ENCODE measurements at places on chromosomes 13 and 19. TPM values are rescaled to one million over a fixed set of nuclear protein-coding genes. Genes with fewer than 3 reads are reported as not detected.
A peak's percentile ranks its signal among the peaks of the same experiment; 100 is the strongest.

FGF9 gene
- 0.26 TPM for polyA plus RNA-seq

NLRP7 gene
- not detected for polyA plus RNA-seq

CCDC70 gene
- not detected for polyA plus RNA-seq

FXYD7 gene
- not detected for polyA plus RNA-seq

GRCh38 chr13:83332751-83333150 lies 549.5 kb downstream of the SLITRK1 start:
- DNase-seq = no peak

DNA sequence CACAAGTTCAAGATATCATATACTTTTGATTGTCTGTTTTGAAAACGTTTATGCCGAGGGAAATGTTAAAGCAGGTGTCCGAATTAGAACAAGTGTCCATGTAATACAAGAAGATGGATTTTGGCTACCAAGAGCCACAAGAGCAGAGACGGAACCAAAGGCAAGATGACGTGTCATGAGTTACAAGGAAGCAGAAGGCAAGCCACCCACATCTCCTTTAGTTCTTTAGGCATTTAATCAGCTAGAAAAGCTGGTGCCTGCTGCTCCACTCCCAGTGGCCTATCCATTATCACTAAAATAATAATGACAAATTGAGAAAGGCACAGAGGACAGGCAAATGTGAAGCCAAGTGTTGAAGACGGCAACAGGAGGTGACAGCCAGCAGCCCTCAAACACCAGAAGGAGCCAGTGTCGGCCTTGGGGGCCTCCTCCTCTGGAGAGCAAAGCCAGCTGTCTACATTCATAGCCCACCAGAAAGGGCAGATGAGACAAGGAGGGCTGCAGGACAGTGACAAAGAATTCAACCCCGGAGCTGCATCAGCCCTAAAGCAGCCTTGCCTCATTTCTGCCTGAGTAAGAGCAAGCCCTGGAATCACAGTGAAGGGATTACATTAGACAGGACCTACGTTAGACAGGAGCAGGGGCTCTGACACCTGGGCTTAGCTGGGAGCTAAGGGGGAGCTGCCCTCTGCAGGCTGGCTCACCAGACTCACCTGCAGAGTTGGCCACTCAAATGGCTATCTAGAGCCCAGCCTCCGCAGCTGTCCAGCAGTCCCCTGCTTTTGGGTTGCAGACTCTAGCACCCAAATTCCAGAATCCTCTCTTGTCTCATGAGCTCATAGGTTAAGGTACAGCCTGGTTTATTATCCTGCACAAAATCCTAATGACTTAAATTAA lies 569.9 kb downstream of the UQCRFS1 start:
- DNase-seq = no peak

GRCh38 chr19:18800636-18801035 lies 9.5 kb upstream of the COMP start:
- DNase-seq = no peak

GRCh38 chr19:41616792-41617621 lies 9.9 kb downstream of the CEACAM4 start:
- DNase-seq = no peak

DNA sequence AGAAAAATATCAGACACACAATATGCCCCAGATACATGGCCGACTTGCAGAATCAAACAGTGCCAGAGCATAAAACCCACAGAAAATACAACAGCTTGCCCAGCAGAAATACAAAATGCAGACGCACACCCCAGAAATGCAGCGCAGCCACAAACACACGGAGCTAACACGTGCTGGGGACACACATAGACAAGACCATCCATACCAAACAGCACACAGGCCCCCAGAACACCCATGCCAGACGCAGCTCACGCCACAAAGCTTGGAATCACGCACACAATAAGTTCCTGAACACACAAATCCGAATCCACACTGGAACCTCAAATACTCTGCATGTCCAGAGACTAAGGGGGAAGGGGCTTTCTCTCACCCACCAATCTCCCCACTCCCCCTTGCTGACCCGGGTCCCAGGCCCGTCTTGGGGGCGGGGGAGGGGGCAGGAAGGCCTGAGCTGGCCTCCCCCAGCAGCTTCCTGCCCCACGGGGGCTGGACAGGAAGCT lies 17.2 kb downstream of the CCDC97 start:
- DNase-seq = no peak

DNA sequence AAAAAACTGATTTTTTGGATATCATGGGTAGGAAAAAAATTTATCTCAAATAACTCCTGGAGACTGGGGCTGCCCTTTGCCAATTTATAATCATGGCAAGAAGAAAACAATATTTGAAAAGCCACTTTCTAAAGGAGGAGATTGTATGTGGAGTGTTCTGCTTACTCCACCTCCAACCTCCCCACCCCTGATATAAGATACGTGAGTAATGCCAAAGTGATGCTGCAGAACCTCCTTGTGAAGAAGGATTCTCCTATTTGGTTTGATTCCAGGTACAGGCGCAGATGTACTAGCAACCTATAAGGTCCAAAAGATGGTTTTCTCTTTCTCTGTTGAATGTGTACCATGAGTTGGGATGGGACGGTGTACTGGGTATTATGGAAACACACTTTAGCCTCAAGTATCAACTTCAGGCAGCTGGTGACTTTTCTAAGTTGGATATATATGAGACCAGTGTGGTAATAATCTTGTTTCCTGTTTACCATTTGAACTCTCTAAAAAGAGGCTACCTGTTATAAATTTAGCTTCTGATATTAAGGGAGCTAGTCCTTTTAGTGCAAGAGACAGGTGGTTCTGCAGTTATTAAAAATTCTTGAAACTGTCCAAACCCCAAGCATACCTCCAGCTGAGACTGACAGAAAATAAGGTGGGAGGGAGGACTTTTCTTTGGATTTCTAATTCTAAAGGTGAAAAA lies 724.0 kb upstream of the MIR17HG start:
- DNase-seq = no peak

GRCh38 chr13:51724721-51725120 lies 79.2 kb downstream of the DHRS12 start:
- DNase-seq = no peak

DNA sequence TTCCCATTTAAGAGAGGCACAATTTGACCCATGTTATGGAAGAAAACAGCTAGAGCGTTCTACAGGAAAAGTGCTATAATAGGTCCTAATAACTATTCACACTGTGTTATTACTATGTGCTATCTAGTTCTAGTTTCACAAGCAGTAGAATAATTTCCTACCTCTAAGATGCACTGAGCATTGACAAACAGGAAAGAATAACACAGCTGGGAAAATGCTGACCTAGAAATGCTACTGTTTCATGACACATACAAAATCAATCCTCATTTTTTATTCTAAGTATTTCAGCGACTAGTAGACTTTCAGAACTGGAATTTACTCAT lies 259.5 kb downstream of the ITGBL1 start:
- DNase-seq = no peak

- no peak for DNase-seq
These were observed 106.2 kb downstream of the SLITRK5 start for GRCh38 chr13:87777387-87777786.

DNA sequence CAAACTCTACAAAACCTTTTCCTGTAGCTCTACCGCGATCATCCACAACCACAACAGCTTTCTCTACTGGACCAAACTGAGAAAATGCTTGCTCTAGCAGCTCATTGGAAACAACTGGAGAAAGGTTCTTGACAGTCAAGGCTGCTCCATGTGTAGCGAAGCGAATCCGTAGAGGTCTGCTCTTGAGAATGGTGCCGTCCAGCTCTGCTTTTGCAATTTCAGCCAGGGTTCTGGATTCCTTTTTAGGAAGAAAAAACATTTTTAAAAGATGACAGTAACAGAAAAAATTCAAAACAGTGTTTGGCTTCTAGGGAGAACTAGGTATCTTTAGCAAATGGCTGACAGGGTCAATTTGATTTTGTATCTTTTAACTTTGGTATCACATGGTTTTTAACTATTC lies 10.4 kb downstream of the PSPC1 start:
- DNase-seq = no peak

DNA sequence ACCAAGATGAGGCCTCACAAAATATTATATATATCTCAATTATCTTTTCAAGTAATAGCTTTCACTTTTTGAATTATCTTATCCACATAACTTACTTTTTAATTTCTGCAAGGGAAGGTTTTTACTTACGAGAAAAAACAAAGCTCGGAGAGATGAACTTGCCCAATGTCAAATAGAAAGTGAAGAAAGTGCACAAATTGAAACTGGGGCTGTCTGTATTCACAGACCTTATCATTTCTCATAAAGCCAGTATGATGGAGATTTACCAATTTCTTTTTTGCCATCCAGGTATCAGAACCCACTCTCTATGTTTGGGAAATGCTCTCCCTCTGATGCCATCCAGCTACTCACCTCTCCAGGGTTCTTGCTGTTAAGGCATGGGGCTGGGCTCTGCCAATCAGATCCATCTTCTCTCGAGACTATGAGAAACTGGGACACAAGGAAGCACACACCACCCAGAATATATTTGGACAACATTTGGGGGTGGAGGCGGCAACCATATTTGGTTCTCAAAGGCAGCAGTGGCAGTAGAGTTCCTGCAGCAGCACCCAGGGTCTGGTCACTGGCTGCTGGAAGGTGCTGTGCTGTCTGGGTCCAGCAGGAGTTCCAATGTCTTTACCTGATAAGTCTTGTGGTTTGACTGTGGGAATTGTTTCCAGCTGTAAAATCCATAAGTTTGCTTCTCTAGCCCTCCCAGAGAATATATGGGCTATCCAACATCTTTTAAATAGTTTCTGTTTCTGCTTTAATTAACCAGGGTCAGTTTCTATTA lies 45.8 kb upstream of the SCEL start:
- DNase-seq = no peak

DNA sequence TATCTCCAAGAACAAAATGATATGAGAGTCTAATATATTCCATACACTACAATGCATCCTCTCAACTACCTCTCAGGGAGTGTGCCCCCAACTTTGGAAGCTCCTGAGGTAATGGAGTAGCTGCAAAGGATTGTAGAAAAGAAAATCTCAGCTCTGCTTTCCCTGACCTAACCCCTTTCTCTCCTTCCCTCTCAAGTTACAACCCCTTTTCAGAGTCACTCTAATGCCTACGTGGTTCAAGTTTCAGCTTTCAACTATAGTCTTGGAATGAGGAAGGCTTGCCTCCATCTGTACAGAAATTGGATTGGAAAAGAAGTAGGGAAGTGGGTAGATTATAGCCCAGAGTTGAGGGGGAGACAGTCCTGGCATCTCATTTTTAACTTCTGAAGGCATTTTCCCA lies 256.0 kb downstream of the PCDH9 start:
- DNase-seq = no peak

- DNase-seq = peak; percentile 96
These were observed at the start of gene STARD13 for GRCh38 chr13:33285420-33286124. Gene STARD13, minus strand, starts transcription at chr13:33285755. Its CDS starts 117 bp downstream, at chr13:33285638.

- DNase-seq = no peak
These were observed 1.1 kb upstream of the PPP1R12C start for GRCh38 chr19:55118401-55118991.

GRCh38 chr19:45097776-45098520 lies 5.0 kb downstream of the PPP1R37 start:
- DNase-seq = peak; percentile 82

Measured in AG04450 (cell line).